ENCODE measurements at places on chromosomes 5 and 9.
A peak's percentile ranks its signal among the peaks of the same experiment; 100 is the strongest.

DNA sequence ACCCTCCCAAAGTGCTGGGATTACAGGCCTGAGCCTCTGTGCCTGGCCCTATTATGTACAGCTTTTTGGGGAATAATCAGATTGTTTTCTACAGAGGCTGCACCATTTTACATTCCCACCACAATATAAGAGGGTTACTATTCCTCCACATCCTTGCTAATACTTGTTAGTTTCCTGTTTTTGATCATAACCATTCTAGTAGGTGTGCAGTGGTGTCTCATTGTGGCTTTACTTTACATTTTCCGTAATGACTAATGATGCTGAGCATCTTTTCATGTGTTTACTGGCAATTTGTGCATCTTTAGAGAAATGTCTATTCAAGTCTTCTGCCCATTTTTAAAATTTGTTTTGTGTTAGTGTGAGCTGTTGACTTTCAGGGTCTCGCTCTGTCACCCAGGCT lies 18.3 kb downstream of the PTPN3 start:
- no peak for DNase-seq

- DNase-seq = no peak
Measured at GRCh38 chr9:444528-444927, 229.9 kb downstream of the DOCK8 start.

- no peak for DNase-seq
Measured at GRCh38 chr5:418162-419121, 24.5 kb upstream of the EXOC3 start.

- no peak for DNase-seq
Measured at GRCh38 chr5:89053547-89053946, 170.6 kb upstream of the MEF2C start.

DNA sequence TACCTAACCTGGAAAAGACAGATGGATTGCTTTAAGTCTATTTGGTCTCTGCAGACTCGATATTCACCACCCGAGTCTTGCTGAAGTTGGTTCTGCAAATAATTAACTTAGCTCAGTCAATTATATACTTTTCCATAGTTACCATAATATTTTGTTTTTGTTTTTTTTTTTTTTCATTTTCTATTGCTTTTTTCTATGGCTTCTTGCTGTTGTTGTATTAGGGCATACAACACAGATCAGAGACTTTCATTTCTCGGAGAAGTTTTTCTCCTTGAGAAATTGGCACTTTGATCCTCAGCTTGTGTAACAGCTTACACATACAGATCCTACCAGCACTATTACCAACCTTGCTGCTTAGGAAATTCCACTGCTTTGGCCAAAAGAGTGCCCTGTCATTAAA lies 88.0 kb downstream of the GPR21 start:
- no peak for DNase-seq

DNA sequence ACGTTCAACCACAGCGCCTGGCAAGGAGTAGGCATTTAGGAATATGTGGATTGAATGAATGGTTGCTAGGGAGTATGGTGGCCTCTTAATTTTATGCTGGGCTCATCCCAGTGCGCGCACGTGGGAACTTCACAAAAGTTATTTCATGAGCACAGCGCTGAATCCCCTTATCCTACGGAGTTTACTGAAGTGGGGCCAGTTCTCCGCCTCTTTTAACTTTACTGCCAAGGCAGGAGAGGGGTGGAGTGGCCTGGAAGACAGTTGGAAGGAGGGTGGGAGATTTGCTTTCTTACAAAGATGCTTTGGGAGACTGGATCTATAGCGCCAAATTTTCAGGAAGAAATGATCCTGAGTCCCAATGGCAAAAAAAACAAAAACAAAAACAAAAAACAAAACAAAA lies 326.5 kb downstream of the SH3GL2 start:
- no peak for DNase-seq

- no peak for DNase-seq
Measured at GRCh38 chr5:4373051-4373820, 766.9 kb upstream of the ADAMTS16 start.

GRCh38 chr9:91929331-91929730 lies 20.7 kb downstream of the ROR2 start:
- DNase-seq = no peak

- no peak for DNase-seq
Measured at GRCh38 chr5:143796125-143796524, 15.8 kb upstream of the HMHB1 start.

- no peak for DNase-seq
Measured at GRCh38 chr5:137923856-137924255, 34.6 kb downstream of the PKD2L2 start.

DNA sequence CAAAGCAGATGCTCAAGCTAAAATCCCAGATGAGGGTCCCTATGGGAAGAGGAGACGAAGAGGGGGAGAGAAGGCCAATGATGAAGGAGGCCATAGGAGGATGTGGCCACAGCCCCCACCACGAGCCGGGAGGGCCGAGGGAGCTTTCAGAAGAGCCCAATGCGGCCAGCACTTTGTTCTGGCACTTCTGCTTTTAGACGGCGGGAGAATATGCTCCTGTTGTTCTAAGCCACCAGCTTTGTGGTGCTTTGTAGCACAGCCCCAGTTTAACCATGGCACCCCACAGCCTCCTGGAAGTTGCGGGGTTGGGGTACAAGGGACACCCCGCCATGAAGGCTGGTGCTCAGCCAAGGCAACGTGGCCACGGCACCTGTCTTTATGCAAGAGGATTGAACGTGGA lies 33.4 kb downstream of the LPCAT1 start:
- DNase-seq = no peak

DNA sequence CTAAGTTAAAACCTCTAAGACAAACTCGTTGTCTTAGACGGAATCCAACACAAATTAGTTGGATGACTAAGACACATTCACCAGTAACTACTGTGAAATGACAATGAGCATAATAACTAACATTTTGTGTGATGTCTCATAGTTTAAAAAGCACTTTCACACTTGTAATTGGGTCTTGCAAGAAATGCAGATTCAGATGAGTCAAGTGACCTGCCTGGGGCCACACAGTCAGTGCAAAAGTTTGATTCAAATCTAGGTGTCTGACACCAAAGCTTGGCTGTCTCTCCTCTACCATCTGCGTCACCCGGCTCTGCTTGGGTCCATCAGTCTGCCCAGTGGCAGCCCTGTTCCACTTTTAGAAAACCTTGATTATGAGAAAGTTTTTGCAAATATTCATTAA lies 143.7 kb downstream of the TTLL11 start:
- no peak for DNase-seq

DNA sequence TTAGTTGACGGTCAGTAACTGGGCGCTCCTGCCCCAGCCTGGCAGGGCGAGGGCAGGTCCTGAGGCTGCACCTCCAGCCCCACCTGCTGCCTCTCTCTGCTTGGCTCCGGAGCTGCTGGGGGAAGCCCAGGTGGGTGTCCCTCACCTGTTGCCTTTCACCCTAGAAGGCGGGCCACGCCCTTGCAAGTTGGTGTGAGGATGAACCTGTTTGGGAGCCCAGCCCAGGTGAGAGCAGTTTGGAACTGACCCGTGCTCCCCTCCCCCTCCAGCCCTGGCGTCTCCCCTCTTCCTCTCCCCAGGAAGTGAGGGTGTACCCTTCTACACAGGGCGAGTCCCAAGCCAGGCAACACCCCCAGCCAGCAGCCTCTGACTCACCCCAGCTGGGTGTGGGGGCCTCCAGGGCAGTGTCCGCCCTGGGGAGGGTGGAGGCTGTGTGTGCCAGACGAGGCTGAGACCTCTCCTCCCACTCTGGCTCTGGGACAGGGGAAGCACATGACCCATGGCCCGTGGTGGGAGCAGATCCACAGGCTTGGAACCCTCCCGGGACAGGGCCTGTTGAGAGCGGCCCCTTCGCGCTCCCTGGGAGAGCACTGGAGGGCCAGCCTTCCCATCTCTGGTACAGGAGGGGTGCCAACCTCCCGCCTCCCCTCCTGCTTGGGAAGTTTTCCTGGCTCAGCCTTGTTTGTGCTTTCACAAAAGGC lies 10.4 kb downstream of the LRRC8A start:
- no peak for DNase-seq

GRCh38 chr9:134735441-134736175 lies 94.0 kb downstream of the COL5A1 start:
- no peak for DNase-seq

DNA sequence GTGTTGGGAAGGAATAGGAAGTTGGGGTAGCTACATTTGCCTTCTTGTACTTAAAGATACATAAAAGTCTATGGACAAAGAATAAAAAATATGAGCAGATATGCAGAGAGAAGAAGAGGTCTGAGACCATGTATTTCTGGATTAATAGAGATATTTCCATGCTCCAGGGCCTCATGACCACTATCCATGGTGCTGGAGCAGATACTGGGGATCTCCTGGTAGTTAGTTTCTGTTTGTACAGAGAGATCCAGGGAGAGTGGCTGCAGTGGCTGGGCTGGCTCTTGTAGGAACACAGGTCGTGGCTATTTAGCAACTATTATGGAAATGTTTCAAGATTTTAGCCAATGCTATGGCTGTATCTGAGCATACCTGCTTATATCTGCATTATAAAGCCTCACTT lies 184.2 kb upstream of the TMEM161B start:
- DNase-seq = no peak

DNA sequence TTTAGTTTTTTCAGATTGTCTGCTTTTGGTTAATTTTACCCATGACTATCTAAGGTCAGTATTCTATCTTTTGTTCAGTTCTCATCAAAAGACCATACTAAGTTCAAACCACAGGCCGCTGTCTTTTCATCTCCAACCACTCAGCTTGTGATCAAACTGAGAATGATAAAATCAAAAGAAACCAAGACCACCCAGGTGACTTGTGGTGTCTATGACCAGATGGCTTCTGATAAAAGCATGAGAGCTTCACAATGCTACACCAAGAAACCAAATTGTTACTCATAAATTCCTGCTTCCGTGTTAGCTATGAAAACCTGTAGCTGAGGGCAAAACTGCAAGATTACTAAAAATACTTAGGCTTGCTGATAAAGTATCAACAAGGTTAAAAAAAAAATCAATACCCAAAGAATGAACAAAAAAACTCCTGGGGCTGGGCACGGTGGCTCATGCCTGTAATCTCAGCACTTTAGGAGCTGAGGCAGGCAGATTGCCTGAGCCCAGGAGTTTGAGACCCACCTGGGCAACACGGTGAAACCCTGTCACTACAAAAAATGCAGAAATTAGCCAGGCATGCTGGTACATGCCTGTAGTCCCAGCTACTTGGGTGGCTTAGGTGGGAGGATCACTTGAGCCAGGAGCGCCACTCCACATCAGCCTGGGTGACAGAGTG lies 25.8 kb upstream of the GPX8 start:
- DNase-seq = no peak

DNA sequence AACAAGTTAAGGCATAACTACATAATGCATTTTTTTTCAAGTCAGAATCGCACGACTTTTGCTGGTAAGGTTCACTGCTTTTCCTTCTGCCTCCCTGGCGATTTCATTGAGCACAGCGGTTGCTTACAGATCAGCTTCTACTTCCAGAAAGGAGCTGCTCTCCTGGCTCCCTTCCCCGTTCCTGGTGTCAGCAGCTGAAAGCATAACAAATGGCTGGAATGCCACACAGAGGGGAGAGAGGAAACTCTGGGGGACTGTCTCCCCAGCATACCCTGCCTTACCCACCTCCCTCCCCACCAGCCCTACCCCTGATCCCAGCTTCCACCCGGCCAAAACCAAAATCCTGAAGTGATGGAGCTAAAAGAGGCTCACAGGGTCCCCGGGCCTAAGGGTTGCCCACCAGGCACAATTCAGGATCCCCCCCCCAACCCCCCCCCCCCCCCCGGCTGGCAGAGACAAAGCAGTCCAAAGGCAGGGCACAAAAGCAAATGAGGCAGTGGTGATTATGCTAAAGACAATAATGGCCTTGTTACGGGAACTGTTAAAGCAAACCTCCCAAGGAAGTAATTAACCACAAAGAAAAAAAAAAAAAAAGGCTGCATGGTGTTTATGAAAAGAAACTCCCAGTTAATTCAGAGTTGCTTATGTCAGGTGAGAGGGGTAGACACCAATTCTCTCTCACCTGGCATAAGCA lies 126.1 kb upstream of the WWC1 start:
- no peak for DNase-seq

GRCh38 chr5:59296317-59297264 lies 596.9 kb downstream of the PDE4D start:
- DNase-seq = no peak

GRCh38 chr9:99169982-99170761 lies 51.6 kb downstream of the ALG2 start:
- DNase-seq = no peak

DNA sequence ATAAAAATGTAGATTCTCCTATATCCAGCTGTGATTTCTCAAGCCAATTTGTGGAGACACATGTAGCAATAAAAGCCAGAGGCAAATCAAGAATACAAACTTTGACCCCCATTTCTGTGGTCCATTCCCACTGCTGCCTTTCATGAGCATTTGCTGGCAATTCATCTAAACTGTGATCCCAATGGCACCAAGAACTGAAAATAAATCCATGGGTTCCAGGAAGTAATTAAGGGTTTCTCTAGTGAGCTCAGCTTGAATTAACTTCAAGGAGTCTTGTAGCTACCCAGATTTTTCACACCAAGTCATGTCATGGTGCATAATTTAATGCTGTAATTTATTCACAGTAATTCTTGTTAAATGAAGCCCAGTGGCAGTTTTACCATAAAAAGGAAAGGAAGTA lies 145.0 kb upstream of the SMC2 start:
- DNase-seq = no peak

DNA sequence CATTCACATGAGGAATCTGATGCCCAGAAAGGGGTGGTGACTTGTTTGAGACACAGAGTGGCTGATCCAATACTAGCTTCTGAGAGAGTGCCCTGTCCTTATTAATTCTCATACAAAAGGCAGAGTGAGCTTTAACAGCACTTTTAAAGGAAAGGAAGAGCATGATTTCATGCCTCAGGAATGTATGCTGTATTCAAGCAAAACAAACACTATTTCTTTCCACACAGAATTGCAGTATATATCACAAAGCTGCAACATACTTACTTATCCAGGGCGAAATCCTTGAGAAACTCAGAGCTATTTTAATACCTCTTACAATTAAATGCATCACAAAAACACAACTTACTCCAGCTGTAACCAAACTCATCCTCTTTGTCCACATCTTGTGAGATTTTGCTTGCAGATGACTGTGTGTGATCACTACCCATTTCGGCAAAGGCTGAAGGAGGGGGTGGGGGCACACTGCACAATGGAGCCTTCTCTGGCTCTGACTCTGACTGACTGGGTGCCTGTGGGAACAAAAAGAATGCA lies 139.8 kb downstream of the MPDZ start:
- DNase-seq = no peak

GRCh38 chr9:134067904-134068743 lies at the start of gene BRD3:
Gene BRD3, minus strand, starts transcription at chr9:134068026. Its CDS starts 14,549 bp downstream, at chr9:134053477.
- DNase-seq = peak; percentile 78

- no peak for DNase-seq
Measured at GRCh38 chr5:52743970-52744369, 43.7 kb upstream of the ITGA1 start.

- no peak for DNase-seq
Measured at GRCh38 chr9:128203707-128204551, 750 bp downstream of the DNM1 start.

- DNase-seq = no peak
Measured at GRCh38 chr9:84818791-84819190, 149.3 kb downstream of the NTRK2 start.

GRCh38 chr9:13915591-13916301 lies 398.2 kb downstream of the NFIB start:
- no peak for DNase-seq

Data from T-helper 9 cell (primary cell).